Adrenal gland (tissue), 19 donors: ENCODE measurements at places on chromosomes 12 and 14.

- no peak for DNase-seq
Observed at GRCh38 chr12:125208334-125208733, 143.1 kb downstream of the AACS start.

- DNase-seq, result no peak
Observed at GRCh38 chr12:41619705-41620104, 431.6 kb downstream of the PDZRN4 start.

DNA sequence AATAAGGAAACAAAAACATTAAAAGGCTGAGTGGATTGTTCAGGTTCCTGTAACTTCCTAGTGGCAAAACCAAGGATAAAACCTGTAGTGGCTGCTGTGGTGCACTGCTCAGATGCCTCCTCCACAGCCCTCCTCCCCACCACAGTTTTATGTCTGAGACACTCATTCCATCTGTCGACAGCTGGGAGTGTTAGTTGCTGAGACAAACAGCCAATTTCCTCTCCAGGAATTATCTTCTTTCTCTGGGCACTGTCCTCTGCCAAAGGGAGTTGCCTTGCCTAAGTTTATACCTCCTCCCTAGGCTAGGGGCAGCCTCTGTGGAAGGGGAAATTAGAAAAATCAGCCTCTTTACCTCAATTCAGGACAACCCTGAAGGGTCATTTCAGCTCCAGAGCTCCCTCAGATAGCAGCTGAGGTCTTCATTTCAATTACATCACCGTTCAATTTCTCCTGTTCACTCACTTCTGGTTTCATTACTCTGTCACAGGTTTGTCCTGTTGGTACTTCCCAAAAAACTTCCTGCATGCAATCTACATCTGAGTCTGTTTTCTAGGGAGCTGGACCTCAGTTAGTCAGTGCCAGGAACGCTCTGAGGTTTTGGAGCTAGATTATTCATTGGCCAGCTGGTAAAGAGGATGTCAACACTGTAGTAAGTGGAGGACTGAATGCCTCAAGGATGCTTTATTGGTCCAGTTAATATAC is 74.9 kb upstream of the ATP2B1 start:
- DNase-seq, result no peak

GRCh38 chr14:20578325-20578724 is 9.5 kb downstream of the RNASE11 start:
- DNase-seq, result no peak

DNA sequence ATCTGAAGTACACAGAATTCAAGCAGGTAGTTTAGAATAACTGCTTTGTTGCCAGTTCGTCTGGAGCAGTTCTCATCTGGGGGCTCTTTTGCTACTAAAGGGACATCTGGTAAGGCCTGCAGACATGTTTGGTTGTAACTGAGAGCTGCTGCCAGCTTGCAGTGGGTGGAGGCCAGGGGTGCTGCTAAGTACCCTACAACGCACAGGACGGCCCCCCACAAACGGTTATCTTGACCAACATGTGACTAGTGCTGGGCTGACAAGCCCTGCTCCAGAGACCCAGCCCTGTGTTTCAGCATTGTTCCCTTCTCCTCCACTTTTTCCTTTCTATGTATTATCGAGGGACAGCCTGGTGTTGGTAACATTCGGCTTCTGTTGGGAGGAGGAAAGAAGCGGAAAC is 40.8 kb downstream of the FBXO21 start:
- DNase-seq, result no peak

DNA sequence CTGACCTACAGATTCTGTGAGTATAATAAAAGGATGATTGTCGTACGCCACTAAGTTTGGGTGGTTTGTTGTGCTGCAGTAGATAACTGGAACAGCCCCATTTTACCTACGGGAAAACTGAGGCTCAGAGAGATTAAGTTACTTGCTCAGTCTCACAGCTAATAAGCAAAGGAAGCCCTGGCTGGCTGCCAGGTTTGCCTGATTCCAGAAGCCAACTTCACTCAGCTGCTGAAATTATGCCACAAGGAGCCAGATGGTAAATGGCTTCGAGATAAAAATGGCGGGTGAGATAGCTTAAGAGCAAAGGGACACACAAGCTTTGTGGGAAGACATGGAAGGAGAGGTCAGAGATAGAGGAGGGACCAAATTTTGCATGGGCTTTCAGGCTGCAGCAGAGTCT is 191.5 kb upstream of the NOS1 start:
- peak; percentile 16 for DNase-seq

- peak; percentile 61 for DNase-seq
Observed at GRCh38 chr14:75147423-75148071, 20.7 kb upstream of the NEK9 start.

DNA sequence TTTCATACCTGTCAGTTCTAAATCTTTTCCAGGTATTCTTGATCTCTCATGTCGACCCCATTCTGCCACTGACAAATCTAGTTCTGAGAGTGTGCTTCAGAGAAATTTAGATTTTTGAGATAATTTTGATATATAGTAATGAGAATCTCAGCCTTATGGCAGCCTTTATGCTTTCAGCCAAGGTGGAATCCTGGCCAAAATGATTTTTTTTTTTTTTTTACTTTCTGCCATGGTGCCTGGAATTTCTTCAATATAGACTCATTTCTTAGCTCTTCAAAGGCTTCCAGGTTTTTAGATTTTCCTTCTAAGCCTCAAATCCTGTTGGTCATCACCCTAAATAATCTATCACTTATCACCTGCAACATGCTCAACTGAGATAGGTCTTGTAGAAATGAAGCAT is 926.6 kb downstream of the NRXN3 start:
- no peak for DNase-seq

- no peak for DNase-seq
Observed at GRCh38 chr12:122457627-122458026, 35.2 kb upstream of the CLIP1 start.

- DNase-seq, result no peak
Observed at GRCh38 chr12:113465808-113466453, 5.7 kb downstream of the LHX5 start.

DNA sequence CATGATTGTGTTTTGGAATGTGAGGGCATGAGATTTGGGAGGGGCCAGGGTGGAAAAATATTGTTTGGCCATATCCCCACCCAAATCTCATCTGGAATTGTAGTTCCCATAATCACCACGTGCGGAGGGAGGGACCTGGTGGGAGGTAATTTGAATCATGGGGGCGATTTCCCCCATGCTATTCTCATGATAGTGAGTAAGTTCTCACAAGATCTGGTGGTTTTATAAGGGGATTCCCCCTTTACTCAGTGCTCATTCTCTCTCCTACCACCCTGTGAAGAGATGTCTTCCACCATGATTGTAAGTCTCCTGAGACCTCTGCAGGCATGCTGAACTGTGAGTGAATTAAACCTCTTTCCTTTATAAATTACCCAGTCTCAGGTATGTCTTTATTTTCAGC is 15.7 kb downstream of the OR10P1 start:
- DNase-seq, result no peak

DNA sequence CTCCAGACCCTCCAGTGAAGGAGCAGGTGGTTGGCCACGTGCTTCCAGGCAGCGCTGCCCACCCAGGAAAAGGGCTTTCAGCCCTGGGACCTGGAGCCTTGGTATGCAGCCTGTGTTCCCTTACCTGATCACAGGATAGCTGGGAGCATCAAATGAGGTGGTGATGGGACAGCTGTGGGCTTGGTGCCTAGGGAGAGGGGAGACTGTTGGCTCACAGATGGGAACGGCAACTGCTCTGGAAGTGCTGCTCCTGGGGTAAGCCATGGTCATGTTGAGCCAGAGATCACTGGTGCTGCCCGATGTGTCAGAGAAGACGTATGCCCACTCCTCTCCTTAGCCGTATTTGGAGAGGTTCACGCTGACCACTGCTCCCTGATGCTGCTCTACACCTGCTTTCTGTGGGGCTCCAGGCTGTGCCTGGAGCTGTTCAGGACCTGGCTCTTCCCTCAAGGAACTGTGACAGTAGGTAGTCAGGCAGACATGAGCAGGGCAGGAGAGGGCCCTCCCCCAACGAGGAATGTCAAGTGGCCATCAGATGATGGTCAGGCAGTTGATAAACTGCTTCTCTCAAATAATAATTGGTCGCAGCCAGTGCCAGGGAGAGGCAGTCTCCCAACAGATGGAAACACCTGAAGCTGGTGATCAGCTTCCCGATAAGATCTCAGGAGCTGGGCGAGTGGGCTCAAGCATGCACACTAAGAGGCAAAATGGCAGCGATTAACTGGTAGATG is 2.8 kb upstream of the CYP46A1 start:
- DNase-seq, result no peak

DNA sequence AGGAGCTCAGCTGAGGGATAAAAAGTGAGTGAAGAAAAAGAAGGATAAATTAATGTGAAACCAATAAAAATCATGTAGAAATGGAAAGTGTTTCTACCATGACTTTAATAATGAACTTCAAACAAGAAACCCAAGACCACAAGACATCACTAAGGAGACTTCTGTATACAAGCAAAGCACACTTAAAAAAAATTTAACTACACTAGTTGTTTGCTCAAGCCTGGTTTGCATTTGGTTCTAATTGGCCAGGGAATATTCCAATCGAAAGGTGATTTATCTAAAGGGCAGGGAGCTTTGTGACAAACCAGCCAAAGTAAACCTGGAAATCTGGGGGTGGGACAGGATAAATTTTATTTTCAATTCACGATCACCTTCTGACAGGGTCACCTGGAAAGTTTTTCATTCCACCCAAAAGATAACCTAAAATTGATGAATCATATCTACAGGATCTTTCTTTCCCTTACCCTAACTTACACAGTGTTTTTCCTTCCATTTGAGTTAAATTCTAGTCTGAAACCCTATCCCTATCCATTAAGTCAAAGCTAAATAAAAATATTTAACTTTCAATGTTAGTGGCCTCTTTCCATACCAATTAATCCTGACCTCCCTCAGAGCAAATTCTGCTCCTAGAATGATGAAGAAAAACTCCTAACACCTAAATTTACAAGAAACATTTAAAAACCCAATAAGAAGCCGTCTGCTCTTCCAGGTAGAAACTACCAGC is 2.6 kb downstream of the EGLN3 start:
- DNase-seq, result no peak

DNA sequence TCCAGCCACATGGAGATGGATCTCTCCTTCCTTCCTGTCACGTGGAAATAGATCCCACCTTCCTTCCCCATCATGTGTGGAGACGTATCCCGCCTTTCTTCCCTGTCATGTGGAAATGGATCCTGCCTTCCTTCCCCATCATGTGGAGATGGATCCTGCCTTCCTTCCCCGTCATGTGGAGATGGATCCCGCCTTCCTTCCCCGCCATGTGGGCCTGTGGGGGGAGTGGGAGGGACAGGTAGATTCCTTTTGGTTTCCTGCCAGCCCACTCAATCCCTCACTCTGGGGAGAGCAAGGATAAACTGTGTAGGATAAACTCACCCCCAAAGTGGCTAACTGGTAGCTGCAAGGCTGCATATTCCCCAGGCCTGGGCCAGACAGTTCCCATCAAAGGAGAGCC is 31.7 kb upstream of the TDRD9 start:
- no peak for DNase-seq

DNA sequence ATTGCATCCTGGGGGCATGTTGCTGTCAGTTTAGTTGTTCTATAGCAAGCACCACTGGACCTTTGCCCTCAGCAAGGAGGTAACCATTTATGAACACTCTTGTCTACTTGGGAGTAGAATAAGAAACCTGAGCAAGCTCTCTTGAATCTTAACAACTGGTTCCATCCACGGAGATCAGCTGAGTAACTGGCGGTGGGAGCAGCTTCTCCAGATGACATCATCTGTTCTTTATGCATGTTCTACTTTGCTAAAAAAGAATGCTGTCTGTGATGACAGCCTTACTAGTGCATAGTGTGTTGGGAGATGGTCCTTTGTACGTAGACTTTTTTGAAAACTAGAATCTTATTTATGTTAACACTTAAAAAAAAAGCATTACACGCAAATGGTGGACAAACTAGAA is 17.7 kb downstream of the SLC4A8 start:
- no peak for DNase-seq

GRCh38 chr14:54503486-54503885 is 6.2 kb upstream of the CGRRF1 start:
- no peak for DNase-seq
